Cortex of kidney (tissue), 1 donor: ENCODE measurements at places on chromosomes 1 and 21.

DNA sequence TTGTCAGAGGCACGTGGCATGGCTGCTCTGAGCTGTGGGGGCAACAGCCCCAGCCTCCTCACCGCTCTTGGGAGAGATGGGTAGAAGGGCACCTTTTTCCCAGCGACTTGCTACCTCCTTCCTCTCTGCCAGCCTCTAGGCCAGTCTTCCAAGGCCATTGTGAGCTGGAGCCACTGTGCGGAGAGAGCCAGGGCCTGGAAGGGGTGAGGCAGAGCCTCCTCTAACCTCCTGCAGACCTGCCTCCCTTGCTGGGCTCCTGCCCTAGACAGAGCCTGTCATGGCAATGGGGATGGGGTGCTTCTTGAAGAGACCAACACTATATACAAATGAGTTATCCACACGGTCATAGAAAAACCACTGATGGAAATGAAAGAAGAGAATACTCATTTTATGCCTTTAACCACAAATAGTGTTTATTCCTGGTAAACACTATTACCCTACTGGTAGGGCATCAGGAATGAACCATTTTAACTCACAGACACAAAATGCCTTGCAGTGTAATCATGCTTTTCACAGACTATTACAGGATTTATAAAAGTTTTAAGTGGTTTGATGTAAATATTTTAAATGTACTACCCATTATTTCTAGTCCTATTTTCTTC lies 5.0 kb upstream of the IGFN1 start:
- DNase-seq = no peak

DNA sequence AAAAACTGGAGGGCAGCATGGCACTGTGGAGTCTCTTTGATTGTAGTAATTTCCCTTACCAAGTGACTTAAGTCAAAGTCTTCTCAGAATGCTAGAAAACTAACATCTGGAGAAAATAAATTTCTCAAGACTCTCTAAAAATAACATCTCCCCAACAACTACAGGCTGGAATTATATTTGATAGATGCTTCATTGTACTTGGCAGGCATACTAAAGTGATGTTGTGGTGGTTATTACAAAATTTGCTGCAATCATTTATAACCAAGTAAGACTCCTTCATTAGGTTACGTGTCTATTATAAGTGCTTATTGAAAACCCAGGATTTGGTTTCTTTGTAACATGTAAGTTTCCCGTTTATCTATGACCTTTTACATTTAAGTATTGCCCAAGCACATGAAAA lies 132.9 kb upstream of the NRIP1 start:
- no peak for DNase-seq

- DNase-seq = no peak
Measured at GRCh38 chr1:232996143-232996542, 45.7 kb downstream of the NTPCR start.

DNA sequence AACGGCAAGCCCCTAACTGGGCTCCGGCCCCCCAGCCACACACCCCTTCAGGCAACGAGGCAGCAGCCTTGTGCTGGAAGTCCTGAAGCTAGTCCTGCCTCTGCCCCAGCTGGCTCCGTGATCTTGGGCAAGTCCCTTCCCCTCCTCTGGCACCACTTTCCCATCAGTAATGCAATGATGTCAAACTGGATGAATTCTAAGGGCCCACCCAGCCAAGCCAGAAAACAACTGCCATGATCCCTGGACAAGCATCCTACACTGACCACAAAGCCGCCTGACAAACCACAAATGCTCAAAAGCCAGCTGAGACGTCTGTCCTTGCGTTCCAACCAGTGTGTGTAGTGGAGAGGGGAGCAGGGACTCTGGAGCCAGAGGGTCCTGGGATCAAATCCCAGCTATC lies 26.8 kb downstream of the IFFO2 start:
- no peak for DNase-seq

DNA sequence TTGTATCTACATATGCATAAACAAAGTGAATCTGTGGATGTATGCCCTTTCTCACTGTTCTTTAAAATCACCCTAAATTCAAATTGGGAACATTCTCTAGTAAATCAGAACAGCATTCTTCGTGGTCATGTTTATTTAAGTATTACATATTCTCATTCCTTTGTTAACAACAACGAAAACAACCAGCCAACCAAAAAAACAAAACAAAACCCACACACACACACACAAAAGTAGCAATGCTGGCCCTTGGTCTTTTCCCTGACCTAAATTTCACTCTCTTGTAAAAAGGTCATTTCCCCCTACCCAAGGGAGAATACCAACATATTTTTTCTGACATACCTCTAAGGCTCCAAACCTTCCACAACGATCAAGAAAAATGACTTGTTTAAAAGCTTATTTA lies 102.6 kb downstream of the NRIP1 start:
- no peak for DNase-seq

- DNase-seq = no peak
Measured at GRCh38 chr1:57088653-57089052, 122.8 kb upstream of the C8B start.

DNA sequence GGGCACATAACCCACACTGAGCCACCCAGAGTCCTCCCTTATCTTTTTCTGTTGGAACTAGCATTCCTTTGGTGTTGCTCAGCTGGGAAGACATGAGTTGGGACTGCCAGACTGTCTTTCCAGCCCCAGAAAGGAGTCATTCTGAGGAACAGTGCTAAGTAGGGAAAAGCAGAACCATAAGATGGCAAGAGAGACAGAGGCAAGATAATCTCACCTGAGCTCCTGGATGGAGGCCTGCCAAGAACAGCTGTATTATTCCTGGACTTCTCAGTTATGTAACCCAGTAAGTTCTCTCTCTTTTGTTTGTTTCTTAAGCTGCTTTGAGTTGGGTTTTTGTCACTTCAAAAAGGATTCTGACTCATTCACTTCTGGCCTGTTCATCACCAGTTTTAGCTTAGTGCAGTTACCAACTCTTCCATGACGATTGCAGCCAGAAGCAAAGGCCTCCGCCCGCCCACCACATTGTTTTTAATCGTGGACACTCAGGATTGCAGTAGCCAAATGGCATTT lies 134.4 kb downstream of the OMA1 start:
- DNase-seq = no peak

- no peak for DNase-seq
Measured at GRCh38 chr1:31761883-31762282, 2.3 kb downstream of the ADGRB2 start.

DNA sequence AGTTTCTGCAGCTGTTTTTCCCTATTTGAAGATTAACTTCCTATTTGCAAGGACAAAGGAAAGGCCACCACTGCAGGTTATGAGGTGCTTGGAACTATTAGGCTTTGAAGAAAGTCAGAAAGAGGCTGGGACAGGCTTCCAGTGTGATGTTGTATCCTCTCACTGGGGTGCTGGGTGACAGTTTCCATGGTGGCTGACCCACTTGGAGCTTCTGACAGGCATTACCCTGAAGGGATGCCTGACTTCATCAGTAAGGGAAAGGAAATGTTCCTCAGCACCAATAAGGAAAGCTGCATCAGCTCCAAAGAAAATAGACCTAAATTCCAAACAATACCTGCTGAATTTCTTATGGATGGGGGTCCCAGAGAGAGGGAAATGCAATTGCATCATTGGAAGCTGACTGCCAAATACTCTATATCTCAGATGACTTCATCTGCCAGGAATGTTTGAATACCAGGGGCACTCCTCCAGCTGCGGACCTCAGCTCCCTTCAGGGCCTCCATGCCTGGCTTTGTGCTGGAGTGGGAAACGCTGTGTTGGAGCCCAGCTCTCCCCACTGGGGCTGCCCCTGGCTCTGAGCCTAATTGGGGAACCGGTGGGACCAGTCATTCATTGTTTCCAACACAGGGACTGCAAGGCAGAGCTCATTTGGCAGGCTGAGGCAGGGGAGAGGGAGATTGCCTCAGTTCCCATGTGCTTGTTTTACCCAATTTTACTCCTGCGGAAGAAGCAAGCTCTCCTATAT lies 76.6 kb downstream of the RGL1 start:
- no peak for DNase-seq

GRCh38 chr1:218611916-218612585 lies 266.9 kb downstream of the TGFB2 start:
- DNase-seq = no peak

- DNase-seq = no peak
Measured at GRCh38 chr1:203481196-203481595, 5.6 kb downstream of the PRELP start.

- no peak for DNase-seq
Measured at GRCh38 chr1:204630132-204630905, 55.2 kb downstream of the LRRN2 start.

GRCh38 chr1:58778385-58779000 lies 5.4 kb downstream of the JUN start:
- DNase-seq = no peak

DNA sequence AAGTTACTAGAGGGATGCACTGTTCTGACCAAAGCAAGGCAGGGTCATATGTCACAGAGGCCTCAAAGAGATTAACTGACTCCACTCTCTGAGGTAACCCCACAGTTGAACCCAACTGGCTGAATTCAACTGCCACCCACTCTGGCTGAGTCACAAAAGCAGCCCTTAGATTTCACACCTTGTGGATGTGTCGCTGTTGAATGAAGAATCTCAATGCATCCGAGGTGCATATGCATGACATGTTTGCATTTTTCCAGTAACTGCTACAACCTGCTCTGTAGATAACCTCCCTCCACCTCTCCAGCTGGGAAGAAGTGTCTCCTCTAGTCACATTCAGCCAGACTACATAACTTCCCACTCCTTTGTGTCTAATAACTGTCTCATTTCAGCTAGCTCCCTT lies 27.9 kb upstream of the KIF21B start:
- no peak for DNase-seq

GRCh38 chr1:201820413-201820812 lies 8.5 kb upstream of the IPO9 start:
- DNase-seq = no peak

DNA sequence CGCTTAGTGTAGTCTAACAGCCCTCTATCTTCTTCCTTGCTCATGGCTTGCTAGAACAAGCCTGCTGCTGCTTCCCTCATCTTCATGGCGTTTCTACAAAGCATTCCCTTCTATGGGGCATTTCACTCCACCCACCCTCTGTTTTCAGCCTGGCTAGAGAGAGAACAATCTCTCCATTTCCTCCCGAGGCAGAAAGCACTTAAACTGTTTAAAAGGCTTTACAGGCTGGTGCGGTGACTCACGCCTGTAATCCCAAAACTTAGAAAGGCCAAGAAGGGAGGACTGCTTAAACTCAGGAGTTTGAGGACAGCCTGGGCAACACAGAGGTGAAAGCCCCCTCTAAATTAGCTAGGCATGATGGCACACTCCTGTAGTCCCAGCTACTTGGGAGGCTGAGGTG lies 17.8 kb downstream of the ORC1 start:
- no peak for DNase-seq

GRCh38 chr1:15188130-15188524 lies 34.6 kb downstream of the TMEM51 start:
- DNase-seq = no peak

DNA sequence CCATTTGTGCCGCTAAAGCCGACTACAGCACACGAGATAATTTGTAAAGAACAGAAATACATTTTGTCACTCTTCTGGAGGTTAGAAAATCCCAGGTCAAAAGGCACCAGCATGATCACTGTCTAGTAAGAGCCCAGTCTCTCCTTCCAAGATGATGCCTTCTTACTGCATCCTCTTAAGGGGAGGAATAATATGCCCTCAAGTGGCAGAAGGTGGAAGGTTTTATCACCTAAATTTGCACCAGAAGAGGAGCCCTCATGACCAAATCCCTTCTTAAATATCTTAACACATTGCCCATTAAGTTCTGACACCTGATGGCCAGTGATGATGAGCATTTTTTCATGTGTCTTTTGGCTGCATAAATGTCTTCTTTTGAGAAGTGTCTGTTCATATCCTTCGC lies 326.7 kb upstream of the RGS18 start:
- DNase-seq = no peak

GRCh38 chr1:175508320-175509110 lies 234.9 kb downstream of the TNR start:
- no peak for DNase-seq

GRCh38 chr1:175138579-175138978 lies 54.0 kb downstream of the KIAA0040 start:
- DNase-seq = no peak

DNA sequence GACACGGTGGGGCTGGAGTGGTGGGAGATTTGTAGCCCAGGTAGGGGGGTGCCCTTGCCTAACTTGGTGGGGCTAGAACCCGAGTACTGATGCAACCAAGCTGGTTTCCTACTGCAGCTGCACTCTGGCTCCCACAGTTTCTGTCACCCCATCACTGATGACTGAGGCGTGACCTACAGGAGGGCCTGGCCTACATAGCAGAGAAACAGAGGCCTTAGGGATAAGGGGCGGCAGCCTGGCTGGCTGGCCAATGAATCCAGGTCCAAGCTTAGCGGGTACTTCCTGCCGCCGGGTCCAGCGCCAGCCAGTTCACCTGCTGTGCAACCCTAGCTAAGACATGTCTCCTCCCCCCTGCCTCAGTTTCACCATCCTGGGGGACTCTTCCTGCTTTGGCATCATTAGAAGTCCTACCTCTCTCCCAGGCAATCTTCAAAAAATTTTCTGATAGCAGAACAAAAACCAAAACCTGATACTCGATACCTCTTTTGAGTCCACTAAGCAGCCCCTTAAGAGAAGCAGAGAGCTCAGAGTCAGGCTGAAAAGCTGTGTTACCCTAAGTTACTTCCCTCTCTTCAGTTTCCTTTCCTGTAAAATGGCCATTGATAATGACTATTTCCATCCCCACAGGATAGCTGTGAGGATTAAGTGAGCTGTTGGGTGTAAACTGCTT lies 27.3 kb upstream of the RNF19B start:
- no peak for DNase-seq

DNA sequence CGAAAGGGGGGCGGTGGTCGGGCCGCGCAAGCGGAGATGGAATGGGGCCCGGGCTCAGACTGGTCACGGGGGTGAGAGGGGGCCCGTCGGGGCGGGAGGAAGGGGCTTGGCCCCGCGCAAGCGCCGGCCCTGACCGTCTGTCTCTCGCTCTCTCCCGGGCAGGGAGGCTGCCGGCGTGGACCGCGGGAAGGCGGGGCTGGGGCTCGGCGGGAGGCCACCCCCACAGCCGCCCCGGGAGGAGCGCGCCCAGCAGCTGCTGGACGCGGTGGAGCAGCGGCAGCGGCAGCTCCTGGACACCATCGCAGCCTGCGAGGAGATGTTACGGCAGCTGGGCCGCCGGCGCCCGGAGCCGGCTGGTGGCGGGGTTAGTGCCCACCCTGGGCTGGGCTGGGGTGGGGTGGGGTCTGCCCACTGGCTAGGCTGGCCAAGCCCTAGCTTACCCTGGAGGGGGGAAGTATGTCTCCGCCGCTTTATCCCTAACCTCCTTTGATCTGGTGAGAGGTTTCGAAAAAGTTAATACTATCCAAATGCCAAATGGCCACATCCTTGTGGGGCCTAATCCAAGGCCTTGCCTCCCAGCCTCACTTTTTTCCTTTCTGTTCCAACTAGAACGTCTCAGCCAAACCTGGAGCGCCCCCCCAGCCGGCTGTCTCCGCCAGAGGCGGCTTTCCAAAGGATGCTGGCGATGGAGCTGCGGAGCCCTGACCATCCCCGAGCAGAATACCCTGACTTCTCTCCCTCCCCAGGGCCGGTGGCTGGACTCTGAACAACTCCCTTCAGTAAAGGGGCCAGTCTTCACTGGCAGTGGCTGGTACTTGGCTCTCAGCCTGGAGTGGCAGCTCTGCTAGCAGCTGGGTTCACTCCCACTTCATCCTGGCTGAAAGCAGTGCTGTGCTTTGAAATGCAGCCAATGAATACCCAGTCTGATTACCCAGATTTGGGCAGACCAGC lies 636 bp upstream of the YRDC start:
- no peak for DNase-seq
